CD4-positive, alpha-beta T cell treated with Interleukin-1 beta for 1 hour (primary cell): ENCODE measurements at places on chromosomes 13 and 19.

DNA sequence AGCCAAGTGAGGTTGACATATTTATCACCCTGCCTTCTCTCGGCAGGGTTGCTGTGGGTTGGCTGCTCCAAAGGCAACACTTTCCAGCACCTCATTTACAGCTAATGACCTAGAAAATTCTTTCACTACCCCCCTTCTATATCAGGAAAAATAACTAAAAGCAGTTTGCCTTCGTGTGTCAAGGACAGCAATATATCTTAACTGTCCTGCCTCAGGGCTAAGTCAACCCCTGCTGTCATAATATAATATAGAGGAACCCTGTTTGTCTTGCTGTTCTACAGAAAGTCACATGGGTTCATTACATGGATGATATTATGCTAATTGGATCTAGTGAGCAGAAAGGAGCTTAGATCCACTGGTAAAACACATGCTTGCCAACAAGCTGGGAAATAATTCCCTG, 28.1 kb upstream of the USP12 start:
- DNase-seq, result no peak

GRCh38 chr13:27040826-27041108, 130.8 kb downstream of the USP12 start:
- DNase-seq, result no peak

DNA sequence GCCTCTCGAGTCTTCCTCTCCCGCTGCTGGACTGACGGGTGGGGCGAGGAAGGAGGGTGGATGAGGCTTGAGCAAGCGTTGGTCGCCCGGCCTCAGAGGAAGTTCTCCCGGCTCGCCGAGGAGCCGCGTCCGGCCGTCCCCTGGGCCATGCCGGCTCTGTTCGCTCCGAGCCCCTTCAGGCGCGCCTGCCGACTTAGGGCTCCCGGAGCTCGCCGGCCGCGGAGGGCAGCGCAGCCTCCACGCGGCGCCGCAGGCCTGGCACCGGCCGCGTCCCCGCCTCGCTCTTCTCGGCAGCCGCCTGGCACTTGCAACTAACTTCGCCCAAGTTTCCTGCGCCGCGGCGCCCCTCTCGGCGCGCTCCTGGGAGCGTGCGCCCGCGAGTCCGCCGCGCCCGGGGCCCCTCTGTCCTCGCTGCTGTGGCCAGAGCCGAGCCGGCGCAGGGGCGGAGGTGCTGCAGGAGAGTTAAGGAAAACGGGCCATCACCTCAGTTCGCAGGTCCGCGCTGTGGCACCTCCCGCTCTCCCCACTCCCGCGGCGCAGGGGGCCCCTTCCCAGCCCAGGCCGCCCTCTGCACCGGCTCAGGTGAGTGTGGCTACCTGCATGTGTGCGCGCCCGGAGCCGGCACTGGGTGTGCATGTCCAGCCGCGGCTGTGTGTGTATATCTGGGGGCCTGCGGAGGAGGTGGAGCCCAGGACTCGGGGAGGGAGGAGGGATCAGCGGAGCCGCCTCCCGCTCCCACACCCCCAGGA, 641 bp upstream of the SOX21 start:
- DNase-seq, result no peak

DNA sequence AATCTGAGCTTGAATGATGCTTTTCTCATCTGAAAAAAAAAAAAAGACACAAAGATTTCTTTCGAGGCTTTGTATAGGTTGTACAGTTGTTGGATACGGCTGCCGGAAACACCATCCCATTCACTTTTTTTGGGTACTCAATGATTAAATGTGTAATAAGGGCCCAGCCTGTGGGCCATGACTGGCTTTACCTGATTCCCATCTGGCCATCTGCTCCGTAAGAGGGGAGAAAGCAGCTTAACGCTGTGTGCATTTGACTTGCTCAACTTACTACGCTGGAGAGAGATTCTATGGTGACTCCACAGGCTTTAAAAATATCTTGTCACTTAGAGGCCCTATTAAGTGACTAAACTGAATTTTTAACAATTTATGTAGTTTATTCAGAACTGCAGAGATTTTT, 731 bp downstream of the ZNF558 start:
- no peak for DNase-seq

DNA sequence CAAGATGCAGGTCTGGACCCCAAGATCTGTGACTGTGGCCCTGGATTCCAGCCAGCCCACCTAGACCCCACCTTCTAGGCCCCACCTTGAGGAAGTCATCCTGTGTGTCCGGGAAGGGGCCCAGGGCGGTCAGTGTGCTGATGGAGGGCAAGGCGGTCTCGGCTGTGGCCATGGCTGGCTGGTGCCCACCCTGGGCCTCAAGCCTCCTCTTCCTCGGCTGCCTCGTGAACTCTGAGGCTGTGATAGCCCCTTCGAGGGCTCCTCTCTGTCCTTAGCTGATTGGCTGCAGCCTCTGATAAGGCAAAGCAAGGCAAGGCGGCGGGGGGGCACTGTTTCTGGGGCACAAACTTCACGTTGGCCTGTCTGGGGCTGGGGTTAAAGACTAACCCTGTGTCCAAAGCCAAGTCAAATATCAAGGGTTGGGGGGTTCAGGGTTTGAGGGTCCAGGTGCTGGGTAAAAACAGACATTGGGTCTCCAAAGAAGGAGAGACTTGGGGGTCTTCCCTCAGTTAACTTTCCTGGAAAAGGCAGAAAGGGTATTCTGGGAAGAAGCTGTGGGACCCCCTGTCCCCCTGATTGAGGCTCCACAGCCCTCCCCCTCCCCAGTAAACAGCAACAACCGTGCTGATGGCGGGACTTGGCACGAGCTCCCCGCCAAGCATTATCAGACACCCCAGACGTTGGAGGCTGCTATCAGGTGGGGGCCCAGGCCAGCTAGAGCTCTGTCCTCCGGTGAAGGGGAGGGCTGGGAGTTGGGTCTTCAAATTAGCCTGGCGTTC, at the start of gene KLF1:
KLF1 (minus strand) TSS at position 233 of the 779 bp plus-strand sequence; CDS start at position 172, 61 bp downstream.
- DNase-seq, result no peak

- DNase-seq, result peak; percentile 78
Measured at GRCh38 chr19:6021878-6022569, 44.1 kb upstream of the RANBP3 start.

DNA sequence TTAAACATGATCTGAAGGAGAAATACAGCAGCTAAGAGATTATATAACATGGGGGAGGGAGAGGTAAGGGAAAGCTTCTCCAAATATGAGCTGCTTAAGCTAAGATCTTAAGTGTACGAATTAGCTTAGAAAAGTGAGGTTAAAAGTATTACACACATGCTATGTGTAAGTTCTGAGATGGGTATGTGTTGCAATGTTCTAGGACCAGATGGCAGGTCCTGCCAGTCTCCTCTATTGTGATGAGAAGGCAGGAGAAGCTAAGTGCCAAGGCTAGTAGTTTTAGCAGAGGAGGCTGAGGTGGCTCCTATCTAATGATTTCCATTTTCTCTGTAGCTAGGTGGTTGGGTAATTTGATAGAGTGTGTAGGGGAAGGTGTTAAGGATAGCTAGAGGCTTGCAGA, 57.6 kb downstream of the MICU2 start:
- no peak for DNase-seq

DNA sequence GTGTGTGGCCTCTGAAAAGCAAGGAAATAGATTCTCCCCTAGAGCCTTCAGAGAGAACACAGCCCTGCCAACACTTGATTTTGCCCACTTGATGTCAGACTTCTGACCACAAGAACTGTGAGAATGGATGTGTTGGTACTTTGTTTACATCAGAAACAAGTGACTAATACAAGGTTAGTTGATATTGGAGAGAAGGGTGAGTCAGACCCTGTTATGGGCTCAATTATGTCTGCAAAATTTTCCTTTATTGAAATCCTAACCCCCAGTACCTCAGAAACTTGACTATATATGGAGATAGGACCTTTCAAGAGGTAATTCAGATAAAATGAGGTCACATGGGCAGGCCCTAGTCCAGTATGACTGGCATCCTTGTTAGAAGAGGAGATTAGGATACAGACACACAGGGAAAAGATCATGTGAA, 226.7 kb downstream of the RFC3 start:
- DNase-seq, result no peak

DNA sequence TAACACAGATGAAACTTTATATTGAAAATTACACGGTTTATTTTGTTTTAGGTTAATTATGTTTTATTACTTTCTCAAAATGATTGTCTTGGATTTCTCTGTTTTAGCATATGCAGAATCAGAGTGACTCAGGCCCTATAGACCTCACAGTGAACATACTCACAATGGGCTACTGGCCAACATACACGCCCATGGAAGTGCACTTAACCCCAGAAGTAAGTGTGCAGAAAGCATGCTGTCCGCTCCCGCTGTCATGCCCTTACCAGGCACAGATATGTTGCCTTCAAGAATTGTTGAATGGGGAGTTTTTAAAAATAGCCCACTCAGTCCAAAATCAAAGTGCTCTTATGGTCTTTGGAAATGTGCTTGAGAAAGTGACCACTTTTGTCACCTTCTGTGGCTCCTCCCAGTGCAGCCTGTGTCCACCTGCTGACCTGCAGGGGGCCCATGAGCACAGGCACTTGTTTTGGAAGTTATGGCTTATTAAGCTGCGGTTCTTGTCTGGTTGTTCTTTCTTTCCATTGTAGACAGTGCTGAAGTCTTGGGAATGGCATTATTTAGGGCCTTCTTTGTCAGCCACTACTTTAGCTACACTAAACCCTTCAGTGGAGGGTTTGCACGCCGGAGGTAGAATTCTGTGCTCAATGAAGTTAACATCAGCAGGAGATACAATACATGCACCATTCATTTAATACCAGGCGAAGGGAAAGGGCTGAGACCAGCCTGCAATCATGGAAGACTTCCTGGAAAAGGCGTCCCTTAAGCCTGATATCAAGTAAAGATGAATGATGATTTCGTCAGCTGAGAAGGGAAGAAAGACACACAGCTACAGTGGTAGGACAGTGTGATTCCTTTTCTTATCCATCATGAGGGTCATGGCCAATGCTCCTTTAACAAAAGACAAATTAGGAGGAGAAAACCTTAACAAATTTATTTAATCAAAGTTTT, 36.7 kb downstream of the CUL4A start:
- DNase-seq, result no peak

DNA sequence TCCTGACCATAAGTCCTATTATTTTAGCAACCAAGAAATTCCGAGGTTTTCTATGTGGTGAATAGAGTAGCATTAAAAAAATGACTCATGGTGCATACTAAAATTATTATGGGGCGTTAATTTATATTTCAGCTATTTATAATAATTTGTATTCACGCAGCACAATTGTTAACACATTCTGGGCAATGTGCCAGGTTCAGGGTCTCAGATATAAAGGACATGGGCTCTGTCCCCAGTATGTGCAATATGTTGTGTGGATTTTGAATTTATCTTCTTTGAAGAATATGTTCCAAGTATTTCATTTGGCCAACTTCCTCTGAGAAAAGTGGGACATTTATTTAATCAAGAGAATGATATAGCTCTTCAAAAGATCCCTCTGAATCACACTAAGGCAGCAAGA, 1434.7 kb upstream of the PRR20A start:
- DNase-seq, result no peak

DNA sequence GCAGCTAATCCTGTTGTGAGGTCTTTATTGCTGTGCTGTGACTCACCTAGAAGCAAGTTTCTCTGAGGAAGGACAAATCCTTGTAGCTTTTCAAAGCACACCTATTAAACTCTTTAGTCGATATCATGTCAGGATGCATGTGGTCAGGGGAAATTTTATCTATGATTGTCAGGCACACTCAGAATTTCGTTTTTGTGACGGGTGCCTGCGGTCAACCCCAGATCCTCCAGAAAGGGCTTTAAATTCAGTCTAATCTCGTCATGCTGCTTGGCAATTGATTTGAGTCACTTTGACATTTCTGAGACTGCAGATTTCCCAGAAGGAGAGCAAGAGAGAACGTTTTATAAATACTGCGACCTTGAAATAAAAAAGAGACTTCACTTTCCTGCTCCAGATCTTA, 316.9 kb downstream of the FGF9 start:
- no peak for DNase-seq

DNA sequence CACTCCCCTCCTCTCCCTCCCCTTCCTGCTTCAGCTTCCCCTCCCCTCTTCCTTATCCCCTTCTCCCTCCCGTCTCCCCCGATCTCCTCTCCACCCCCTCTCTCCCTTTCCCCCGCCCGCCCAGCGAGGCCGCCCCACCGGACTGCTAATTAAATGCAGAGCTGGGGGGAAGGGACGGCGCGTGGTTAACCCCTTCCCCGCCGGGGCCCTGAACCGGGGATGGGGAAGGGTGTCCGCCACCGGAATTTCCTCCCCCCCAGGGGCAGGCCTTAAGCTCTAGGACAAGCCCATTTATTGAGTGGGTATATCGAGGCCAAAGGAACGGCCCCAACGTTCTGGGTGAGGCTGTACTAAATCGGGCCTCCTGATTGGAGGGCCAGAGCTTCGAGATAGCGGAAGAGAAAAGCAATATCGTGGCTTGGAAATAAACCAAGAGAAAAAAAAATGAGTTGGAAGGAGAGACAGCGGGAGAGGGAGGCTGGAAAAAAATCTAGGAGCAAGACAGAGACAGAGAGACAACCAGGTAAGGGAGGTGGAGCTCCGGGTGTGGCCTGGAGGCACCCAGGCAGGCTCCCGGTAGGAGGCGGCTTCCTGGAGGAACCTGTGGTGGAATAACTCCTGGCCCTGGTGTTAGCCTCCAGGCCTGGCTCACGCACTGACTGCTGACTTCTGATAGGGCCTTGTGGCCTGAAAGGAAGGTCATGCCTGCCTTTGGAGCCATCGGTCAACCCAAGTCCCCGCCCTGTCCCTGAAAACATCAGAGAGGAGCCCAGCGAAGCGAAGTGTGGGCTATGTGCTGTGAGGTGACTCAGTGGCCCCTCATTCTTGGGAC, 11.6 kb upstream of the JUND start:
- peak; percentile 65 for DNase-seq

- DNase-seq, result no peak
Measured at GRCh38 chr13:28820099-28821051, at the start of gene MTUS2. Gene MTUS2, plus strand, starts transcription at chr13:28820339.

DNA sequence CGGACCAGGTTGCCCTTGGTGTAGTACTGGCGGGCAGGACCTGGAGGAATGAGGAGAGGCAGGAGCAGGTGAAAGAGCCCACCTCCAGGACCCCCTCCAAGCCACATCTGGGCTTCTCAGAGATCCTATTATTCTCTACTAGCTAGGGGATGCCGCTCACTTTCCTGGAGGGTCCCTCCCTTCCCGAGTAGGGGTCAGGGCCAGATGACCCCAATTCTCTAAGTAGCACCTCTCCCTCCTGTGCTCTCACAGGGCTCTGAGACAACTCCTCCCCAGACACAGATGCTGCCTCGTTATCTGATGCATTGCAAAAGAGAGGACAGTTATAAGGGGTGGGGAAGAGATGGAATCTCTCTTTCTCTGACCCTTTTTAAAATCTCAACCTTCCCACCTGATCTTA, 22.9 kb downstream of the GP6 start:
- DNase-seq, result no peak

GRCh38 chr13:41639955-41640780, 182.8 kb downstream of the RGCC start:
- no peak for DNase-seq

GRCh38 chr13:98451676-98452470, 125.0 kb downstream of the STK24 start:
- DNase-seq, result no peak

GRCh38 chr13:67043901-67044300, 186.2 kb downstream of the PCDH9 start:
- DNase-seq, result no peak
